ENCODE measurements at places on chromosomes 5 and 9.

- DNase-seq = no peak
Observed at GRCh38 chr9:14769230-14769571, 46.7 kb upstream of the CER1 start.

- DNase-seq = no peak
Observed at GRCh38 chr5:131984956-131985665, 26.3 kb downstream of the ACSL6 start.

DNA sequence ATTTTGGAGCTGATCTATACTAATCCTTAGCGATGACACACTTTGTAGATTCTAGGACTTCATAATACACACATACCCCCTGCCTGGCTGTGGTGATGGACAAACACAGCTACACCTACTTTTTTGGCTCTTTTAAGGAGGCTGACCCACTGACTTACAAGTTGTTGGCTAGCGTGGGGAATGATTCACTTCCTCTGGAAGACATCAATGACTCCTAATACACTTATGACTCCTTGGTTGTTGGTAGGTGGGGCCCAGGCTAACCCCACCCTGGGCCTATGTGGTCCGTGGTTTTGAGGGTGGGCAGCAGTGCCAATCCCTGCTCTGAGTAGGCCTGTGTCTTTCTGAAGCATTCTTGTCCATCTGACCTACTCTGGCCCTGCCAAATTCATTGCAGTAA is 144.4 kb downstream of the SLC12A2 start:
- DNase-seq = no peak

DNA sequence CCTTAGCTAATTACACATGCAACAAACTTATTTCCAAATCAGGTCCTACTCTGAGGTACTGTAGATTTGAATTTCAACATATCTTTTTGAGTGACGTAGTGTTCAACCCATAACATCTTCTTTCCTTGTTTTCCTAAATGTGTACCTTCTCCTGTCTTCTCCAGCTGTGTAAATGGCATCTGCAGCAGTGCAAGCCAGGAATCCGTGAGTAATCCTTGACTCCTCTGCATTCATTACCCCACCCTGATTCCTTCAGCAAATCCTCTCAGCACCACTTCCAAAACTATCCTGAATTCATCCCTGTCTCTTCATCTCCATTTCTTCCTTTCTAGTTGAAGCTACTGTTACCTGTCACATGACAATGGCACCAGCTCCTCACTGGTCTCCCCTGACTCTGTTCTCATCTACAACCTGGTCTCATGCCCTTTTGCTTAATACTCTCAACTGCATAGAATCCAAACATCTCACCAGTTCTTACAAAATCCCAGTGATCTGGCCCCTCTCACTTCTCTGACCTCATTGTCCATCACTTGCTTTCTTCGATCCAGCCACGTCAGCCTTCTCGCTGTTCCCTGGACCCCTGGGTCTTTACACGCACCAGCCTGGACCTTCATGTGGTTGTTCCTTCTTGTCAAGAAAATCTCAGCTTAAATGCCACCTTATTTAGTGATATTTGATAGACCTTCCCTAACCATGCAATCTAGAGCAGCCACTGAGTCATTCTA is 14.6 kb upstream of the TRAF1 start:
- DNase-seq = no peak

- no peak for DNase-seq
Observed at GRCh38 chr5:35543408-35543807, 74.3 kb upstream of the SPEF2 start.

DNA sequence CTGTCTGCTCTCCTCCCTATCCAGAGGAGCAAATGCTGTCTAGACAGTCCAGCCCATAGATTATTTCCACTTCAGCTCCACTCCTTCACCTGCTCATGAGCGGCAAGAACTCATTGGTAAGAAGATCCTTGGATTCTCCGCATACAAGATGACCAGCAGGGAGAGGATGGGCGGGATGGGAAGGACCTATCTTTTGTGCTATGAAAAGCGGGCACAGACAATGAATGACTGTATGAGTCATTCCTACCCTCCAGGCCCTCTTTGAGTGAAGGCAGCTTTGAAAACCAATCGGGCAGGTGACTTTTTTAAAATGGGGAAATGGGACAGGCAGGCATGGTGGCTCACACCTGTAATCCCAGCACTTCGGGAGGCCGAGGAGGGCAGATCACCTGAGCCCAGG is 49.4 kb downstream of the SMIM23 start:
- DNase-seq = no peak

- no peak for DNase-seq
Observed at GRCh38 chr5:36417221-36417620, 115.5 kb upstream of the RANBP3L start.

DNA sequence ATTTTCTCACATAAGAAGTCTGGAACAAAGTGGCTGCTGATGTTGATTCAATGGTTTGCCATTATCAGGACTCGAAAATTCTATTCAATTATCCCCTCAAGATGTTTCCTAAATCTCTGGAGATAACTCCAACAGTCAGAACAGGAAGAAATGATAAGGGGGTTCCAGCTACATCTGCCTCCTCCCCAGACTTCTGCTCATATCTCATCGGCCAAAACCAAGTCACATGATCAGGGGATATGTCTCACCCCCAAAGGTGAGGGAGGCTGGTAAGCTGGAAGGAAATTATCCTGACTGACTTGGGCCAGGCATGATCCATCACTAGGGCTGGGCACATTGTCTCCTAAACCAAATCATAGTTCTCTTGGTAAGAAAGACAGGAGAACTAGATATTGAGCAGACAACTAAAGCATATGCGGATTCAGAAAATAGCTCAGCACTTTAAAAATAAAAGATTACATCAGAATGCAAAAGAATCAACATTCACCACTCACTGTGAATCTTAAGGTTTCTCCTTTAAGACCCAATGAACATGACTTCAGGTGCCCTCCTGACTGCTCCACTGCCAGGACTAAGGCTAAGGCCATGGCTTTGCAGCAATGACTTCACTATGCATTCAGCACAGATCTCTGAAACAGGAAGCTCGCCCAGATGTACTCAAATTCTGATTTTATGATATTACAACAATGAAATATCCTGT is 306.3 kb downstream of the ENC1 start:
- DNase-seq = no peak

GRCh38 chr9:102985162-102985895 is 9.8 kb upstream of the CYLC2 start:
- no peak for DNase-seq

DNA sequence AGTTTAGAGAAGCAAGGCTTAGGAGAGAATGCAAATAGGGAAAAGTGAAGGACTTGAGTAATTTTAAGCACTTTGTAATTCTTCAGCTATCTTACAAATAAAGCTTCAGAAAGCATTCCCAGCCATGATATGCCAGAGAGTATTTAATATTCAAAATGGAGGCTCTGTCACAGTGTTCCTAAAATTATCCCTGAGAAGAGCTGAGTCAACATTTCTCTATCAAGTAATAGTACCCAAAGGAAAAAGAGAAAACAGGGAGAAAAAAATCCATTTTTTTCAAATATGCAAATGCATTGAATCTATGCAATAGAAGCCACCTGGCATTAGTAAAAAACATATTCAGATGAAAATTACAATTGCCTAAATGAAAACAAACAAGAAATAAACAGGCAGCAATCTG is 392.6 kb upstream of the FAM174A start:
- DNase-seq = no peak

GRCh38 chr9:86034863-86035734 is 64.3 kb downstream of the GOLM1 start:
- DNase-seq = no peak

DNA sequence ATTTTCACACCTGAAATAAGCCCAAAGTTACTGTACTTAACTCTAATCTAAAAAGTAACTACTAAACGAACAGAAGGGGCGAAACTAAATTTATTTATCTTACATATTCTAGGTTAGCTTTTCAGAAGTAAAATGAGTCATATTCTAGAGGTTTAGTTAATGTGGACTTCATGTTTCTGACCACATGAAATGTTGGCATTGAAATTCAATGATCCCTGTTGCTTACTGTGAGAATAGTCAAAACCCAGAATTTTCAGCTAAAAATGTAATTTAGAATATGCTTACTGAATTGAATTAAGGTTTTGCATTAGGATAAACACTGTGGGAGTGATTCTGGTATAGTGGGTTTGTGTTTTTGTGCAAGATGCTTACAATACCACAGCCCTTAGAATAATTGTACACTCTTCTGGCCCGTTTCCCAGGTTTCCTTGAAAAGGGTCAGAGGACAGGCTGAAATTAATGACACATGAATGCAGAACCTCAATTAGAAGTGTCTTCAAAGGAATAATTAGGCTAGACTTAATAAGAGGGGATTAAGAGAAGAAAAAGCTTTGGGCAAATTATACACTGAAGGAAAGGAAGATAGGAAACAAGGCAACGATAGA is 1.4 kb upstream of the SNX18 start:
- no peak for DNase-seq

- DNase-seq = no peak
Observed at GRCh38 chr9:104078596-104078995, 15.5 kb upstream of the SMC2 start.

DNA sequence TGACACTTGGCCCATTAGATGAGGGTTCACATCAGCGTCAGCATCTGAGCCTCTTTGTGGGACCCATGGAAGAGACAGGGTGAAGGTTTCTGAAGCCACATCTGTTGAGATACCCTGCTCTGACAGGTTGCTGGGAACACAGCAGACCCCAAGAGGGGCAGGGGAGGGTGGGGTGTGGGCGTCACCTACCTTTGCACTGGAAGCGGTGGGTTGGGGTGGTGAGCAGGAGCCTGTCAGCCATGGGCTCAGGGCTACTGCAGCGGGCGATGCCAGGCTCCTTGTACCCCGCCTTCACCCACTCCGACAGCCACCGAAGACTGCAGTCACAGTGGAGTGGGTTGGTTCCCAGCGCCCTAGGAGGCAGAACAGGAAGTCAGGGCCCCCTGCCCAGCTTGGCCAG is 131.5 kb upstream of the PANK3 start:
- no peak for DNase-seq

- DNase-seq = no peak
Observed at GRCh38 chr9:23215688-23216087, 610.4 kb downstream of the ELAVL2 start.

Data from stimulated activated CD4-positive, alpha-beta T cell treated with anti-CD3 and anti-CD28 coated beads, Interleukin-12 subunit alpha, Interleukin-12 subunit beta, amount 100 ng/mL, for 24 hours (primary cell).